Karpas-422 (cell line): ENCODE measurements at places on chromosomes 1 and 21. TPM values are rescaled to one million over a fixed set of nuclear protein-coding genes. Genes with fewer than 3 reads are reported as not detected.

SLC44A3 gene
- total RNA-seq: not detected in 2 replicates

HENMT1 gene
- total RNA-seq: 30.7 and 58.1 TPM in 2 replicates

ADCY10 gene
- 0.14 TPM in 1 of 2 replicates, not detected in the other for total RNA-seq

CRYBG2 gene
- 1.3 TPM in 1 of 2 replicates, not detected in the other for total RNA-seq
